ENCODE measurements at places on chromosomes 6 and 20.

GRCh38 chr6:37860226-37860839 is 40.8 kb downstream of the ZFAND3 start:
- DNase-seq = peak; percentile 39

DNA sequence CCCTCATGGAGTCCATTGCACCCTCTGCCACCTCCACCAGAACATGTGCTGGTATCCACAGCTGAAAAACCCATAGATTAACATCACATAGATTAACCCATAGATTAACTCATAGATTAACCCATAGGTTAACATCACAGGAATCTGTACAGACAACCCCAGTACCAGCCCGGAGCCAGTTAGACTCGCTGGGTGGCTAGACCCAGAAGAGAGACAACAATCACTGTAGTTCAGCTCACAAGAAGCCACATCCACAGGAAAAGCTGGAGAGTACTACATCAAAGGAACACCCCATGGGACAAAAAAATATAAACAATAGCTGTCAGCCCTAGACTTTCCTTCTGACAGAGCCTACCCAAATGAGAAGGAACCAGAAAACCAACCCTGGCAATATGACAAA is 25.1 kb downstream of the SERPINB9 start:
- DNase-seq = no peak

- DNase-seq = no peak
Observed at GRCh38 chr6:160015778-160016684, 47.1 kb downstream of the IGF2R start.

DNA sequence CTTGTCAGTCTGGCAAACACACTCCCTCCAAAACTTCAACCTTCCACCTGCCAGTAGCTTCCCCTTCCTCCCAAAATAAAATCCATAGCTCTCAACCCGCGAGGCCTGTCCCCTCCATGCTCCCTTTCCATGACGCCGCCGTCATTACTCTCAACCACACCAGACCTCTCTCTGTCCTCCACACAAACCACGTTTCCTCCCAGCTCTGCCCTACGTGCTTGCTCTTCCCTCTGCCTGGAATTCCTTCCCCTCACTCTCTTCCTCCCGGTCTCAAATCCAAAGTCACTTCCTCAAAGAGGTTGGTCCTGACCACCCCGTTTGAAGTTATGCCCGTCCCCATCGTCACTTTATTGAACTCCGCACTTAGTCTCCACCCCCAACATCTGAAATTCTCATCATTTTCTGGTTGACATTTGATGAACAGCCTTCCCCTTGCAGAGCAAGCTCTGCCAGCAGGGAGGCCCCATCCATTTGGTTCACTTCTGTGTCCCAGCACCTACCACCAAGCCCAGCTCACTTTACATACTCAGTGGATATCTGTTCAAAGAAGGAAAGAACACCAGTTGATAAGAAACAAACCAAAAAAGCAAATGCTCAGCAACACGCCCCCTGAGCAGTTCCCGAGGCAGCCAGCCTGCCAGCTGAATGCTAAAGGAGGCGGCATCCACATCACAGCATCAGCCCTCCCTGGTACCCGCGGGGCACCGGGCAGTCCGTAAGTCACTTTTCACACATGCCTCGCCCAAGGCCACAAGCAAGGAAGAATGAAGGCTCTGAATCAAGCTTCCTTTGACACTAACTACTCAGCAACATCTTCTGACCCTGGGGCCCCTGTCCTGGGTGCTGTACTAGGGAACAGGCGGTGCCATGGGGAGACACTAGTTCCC is 125.0 kb downstream of the NFATC2 start:
- DNase-seq = no peak

- no peak for DNase-seq
Observed at GRCh38 chr6:106939208-106939607, 35.3 kb downstream of the CD24 start.

DNA sequence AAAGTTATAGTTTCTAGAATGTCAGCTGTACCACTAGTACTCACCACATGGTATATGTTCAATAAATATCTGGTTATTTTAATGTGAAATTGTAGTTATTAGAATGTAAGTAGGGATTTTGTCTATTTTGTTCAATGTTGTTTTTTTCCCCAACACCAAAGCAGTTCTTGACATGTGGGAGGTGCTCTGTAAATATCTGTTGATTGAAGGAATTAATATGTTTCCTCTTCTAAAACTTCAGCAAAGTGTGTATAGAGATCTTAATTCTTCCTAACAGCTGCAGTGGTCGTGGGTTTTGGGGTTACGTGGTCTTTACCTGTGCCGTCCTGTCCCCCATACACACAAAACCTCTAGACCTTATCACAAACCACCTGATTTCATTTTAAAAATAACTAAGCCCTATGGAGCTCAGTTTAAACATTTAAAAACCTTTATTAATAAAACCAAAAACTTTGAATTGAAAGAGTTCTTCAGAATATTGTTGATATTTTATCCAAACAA is 471.9 kb upstream of the SOX4 start:
- DNase-seq = no peak

- DNase-seq = no peak
Observed at GRCh38 chr20:1341561-1342265, 12.8 kb upstream of the SDCBP2 start.

DNA sequence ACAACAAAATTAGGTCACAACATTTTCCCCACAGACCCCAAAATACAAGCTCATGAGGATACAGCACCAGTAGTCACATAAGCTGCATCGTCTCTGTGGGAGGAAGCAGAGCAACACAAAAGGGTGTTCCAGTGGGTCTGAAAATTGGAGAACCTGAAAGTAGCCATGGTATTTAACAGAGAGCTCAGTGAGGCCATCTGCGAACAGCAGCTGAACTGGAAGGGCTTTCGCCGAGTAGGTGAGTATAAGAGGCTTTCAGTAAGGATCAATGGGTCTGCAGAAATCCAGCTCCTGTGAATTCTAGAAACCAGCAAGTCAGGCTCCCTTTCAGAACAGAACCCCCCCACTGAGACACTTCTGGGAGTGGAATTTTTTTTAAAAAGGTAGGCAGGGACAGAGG is 120.0 kb upstream of the RREB1 start:
- no peak for DNase-seq

- DNase-seq = no peak
Observed at GRCh38 chr20:15899967-15900366, 673.3 kb downstream of the KIF16B start.

GRCh38 chr6:132587424-132587823 is 2.1 kb downstream of the TAAR5 start:
- DNase-seq = no peak

DNA sequence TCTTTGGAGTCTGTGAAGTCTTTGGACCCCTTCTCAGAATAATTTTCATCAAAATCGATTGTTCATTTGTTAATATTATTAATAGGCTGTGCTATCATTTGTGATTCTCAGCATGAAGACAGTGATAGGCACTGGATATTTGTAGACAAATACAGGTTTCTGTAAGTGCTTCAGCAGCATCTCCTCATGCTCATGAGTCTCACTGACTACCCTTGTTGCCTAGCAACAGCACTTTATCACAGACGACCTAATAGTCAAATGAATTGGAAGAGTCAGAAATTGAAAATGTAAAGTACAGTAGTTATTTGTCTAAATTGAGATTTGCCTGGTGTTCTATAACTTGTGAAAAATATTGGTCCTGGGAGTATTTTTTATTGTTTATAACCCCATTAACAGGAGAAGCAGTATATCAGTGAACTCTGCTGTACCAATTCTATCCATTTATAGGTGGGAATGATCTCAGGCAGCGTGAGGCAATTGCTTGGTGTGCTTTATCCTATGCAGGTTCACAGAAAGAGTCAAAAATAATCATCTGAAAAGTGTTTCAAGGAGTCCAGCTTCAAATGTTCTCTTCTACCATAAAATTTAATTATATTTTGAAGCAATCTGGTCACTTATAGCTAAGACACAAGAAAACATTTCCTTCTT is 684.6 kb downstream of the RFPL4B start:
- no peak for DNase-seq

- no peak for DNase-seq
Observed at GRCh38 chr6:1766654-1767053, 156.9 kb downstream of the FOXC1 start.

DNA sequence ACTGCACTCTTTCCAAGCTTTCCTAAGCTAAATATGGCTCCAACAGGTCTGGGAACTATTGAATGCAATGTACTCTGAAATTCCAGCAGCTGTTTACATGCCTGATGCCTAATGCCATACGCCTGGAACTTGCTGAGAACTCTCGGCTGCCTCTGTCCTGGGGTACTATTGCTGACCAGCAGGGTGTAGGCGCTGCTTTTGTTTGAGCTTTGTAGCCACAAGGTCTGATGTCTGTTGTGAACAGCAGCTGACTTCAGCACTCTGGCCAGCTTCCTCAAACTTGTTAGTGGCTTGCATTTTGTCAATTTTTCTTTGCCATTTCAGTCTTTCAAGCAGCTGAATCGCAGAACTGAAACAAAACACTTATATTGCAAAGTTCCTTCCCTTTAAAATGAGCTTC is 26.7 kb downstream of the SAYSD1 start:
- DNase-seq = no peak

- no peak for DNase-seq
Observed at GRCh38 chr20:33070111-33071053, 9.1 kb upstream of the BPIFB4 start.

GRCh38 chr20:49699200-49699992 is 14.3 kb downstream of the B4GALT5 start:
- DNase-seq = peak; percentile 68

Data from SW 1271 (cell line).